Mammary epithelial cell (primary cell): ENCODE measurements at places on chromosomes 6 and 20.

DNA sequence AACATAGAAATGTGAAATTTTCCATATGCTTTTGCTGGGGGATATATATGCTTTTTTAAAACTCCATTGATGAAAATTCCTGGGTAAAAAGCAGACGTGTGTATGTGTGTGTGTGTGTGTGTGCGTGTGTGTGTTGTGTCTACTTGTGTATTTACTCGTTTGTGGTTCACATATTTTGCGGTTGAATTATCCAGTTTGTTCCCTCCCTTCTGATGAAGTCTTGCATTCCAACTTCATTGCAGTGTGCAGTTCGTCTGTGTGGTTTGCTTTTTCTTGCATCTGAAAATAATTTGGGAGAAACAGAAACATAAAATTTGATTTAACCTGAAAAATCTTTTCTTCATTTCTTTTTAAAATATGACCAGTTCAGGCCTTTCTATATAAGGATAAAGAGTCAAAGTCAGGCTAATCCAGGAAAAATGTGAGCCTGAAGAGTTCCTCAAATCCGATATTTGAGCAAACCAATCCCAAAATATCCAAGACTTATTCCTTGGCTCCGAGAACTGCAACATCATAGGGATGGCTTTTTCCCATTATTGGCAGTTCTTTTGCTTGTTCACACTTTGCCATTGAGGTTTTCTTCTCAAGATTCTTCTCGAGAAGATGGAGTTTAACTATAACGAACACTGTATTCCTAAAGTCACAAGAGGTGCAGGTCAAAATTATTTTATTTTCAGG is 202.2 kb upstream of the CCN2 start:
- no peak for DNase-seq

DNA sequence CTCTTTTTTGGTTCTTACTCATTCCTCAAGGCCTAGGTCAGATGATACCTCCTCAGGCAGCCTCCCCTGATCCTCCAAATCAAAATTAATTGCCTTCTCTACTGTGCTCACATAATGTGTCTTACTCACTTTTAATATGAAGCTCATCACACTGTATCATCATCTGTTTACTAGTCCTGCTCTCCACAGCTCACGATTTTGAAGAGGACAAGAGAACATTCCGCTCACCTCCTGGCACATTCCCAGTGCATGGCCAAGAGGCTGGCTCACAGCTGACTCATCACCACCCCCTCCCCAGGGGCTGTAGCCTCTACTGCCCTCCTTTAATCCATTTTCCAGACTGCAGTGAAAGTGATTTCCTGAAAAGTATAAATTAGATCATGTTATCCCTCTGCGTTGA is 133.1 kb downstream of the ALDH8A1 start:
- no peak for DNase-seq

DNA sequence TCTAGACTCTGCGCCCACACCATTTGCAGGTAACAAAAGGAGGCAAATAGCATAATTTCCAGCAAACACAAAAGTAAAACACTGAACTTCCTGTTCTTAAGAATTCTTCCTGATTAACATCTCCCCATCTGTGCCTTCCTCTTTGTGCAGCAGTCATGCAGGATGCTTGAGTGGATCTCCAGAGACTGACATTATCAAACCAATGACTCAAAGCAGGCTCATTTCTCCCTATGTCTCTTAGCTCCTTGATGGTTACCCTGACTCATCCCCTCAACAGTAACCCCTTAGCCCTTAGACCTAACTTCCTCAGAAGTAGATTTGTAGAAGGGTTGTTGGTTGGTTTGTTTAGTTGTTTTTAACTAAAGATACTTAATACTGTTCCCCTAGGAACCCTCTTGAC is 137.0 kb upstream of the RIN2 start:
- DNase-seq, result peak; percentile 19

DNA sequence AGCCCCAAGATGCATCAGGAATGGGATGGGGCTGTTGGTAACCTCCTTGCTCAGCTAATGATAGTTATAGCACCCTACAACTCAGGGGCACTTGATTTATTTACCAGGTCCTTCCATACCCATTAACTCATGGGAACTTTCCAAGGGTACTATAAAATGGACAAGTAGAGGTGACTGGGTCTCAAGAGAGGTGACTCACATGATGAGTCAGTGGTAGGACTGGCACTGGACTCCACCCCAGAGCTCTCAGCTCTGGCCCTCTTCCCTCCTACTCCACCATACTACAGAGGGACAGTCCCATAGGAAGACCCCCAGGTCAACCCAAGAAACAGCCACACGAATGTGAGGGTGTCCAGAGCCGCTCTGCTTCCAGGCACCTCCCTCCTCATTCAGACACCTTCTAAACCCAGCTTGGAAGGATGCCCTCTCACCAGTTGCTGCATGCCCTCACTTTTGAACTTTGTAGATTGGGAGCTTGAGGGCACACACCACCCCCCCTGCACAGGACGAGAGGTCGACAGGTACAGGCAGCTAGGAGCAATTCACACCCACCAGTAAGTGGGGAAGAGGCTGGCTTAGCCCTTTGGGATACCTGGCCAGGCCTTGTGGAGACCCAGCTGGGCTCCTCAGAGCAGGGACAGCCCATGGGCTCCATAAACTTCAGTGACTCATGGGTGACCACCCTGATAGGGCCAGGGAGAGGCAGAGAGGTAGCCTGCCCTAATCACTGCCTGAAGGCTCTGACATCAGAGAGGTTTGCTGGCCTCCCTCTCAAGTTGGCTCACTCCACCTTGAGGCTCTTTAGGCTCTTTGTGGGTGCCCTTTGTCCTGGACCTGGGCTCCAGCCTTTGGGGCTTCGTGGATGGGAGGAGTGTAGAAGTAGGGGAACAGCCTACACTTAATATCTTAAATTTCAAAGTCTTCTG is 81.6 kb upstream of the MLN start:
- peak; percentile 60 for DNase-seq

- DNase-seq, result no peak
Observed at GRCh38 chr6:49978332-49979226, 9.2 kb upstream of the DEFB113 start.

DNA sequence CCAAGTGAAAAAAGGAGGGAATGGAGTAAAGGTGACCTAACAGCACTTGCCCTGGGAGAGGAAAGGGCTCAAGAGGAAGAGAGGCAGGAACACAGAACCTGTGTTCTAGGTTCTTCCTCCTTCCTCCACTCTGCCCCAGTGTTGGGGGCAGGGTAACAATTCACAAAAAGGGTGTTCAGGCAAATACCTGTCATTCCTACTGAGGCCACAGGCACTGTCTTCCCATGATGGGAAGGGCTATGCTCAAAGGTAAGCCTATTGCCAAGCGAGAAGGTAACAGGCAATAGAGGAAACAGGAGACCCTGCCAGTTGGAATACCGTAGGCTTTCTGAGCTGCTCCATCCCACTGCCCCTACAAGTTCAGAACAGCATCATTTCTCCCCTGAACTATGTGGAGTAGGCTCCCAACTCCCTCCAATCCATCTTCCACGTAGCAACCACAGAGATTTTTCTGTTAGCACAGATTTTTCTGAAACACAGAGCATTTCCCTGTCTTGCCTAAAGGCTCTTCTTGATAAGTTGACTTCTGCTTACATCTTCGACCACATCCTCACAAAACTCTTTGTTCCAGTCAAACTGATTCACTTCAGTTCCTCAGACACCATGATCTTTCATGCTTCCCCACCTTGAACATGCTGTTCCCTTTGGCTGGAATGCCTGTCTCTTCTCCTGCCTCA is 2.7 kb downstream of the AGPAT1 start:
- no peak for DNase-seq

DNA sequence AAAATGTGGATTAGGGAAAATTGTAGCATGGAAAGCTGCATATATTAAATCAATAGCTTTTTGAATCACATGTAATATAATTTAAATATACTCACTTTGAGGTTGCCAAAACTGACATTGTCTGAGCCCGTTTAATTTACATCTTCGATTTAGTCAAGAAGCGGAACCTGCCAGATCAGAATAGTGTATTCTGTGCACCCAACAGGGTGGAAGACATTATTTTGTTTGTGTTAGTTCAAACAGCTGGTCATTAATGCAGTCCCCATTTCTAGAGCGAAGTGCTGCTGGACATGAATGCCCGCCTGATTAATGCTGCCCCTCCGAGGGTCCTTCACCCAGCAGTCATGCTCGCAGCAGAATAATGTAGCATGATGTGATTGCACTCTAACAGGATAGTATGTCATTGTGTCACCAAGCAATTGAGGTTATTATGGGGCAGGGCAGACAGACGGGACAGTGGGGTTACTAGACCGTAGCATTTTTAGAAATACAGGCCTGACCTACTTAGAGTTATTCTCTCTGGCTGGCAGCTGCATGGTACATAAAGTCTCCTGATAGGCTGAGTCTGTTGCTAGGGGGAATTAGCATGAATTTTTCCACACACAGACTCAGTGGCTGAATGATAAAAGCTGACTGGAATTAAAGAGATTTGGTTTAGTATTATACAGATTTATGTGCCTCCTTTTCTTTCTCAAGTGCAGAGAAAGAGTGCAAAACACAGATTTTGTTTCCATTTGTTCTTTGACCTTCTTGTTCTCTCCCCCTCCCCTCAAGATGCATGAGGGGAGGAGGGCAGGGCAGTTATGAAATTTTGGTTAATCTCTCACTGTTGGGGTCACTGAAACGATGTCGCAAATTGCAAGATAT is 147.1 kb downstream of the PRL start:
- no peak for DNase-seq

DNA sequence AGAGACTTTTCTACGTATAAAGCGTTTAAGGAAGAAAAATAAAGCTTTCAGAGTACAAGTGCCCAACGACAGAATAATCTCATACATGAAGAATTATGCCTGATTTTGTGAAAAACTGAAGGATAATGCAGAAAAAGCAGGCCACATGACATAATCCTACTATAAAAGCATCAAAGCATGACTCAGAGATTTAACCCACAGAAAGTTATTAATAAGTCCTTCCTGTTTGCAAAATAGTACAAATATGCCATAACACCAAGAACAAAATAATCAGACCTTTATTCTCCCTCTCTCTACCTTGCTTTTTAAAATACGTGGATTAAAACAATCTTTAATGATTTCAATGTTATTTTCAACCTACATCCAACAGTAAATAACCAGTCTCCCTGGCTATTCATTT is 118.6 kb upstream of the BCLAF1 start:
- peak; percentile 39 for DNase-seq

DNA sequence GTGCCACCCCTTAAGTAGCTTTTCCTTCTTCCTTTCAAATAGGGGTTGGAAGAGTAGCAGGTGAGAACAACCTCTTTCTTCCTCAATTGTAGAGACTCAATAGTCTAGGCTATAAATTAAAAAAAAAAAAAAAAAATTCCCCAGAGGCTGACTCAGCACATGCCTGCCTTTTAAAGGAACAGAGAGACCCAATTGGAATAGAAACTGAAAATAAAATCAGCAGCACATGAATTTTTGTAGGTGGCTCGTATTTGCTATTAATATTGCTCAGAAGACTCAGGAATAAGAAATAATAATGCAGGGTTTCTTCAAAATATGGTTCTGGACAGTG is 19.3 kb downstream of the TOP1 start:
- peak; percentile 59 for DNase-seq

DNA sequence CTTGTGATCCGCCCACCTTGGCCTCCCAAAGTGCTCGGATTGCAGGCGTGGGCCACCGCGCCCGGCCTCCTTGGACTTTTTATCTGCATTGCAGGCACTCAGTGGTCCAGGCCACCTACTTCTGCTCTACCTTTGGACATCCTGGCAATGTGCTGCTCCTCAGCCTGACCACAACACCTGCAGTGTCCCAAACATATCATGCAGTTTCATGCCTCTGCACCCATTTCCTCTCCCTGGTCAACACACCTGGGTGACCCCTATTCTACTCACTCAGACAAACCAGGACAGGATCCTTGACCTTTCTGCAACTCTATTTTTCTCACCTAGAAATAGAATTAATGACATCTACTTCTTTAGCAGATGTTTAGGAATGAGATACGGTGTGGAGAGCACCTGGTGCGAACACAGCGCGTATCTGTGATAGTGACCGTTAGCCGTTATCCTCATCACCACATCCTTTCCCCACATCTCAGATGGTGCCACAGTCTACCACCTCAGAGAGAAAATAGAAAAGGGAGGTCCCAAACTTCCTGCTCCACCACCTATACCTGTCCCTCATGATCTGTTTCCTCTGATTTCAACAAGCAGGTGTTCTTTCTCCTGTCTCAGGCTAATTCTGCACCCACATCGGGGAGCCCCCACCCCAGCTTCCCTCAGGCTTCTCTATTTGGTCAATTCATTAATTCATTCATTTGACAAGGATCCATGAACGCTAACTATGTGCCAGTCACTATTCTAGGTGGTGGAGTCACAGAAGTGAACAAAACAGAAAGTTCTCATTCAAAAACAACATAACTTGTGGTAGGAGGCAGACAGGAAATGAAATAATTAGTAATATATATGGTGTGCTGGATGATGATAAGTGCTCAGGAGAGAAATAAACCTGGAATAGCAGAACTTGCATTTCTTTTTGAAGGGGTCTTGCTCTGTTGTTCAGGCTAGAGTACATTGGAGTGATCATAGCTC is 4.3 kb upstream of the BTN3A2 start:
- no peak for DNase-seq

DNA sequence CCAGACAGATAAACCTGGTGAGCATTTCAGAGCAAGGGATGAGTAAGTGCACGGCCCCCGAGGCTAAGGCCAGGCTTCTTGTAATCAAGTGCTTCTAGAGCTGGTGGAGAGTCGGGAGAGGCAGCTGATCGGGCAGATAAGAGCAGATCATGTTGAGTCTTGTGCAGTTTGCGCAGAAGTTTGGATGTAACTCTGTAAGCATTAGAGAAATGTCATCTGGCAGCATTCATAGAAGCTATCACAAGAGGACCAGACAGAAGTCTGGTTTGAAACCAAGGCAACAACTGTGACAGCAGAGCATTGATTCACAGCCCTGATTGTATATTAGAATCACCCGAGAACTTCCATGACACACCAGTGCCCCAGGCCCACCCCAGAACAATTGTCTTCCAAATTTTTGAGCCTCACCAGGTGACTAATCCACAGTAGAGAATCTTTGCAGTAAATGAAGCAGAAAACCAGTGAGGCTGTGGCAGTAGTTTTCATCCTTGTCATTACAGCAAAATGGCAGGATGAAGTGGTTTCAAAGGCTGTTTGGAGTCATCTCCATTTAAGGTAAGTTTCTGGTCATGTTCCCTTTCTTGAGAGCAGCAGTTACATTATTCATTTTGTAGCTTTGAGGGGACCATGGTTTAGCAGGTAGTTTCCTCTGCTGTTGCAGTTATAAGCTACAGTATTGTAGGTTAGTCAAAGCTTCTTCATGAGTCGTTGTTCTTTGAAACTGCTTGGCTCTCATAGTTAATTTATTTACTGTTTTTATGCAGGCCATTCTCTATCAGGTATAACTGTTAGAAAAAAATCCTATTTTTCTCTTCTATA is 84.1 kb downstream of the RNF217 start:
- peak; percentile 100 for DNase-seq

GRCh38 chr20:2230726-2231488 is 64.9 kb upstream of the TGM3 start:
- DNase-seq, result no peak

DNA sequence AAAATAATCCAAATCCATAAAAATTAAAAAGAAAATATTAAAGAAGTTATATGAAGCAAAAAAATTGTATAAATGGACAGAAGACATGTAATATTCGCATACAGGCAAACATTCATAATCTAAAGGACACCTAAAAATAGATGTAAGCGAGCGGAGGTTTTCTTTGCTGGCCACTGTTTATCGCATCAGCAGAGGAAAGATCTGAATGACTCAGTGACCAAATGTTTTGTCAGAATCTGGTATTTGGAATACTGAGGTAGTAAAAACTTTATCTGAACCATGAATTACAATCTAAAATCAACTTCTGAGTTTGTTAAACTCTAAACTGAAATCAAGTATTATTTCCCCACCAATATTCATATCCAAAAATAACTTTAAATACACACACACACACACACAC is 7.8 kb downstream of the TSPYL4 start:
- no peak for DNase-seq
